AG10803 (cell line): ENCODE measurements at places on chromosomes 12 and 14.

GRCh38 chr14:94805680-94806288 lies 35.9 kb upstream of the GSC start:
- peak; percentile 71 for DNase-seq

DNA sequence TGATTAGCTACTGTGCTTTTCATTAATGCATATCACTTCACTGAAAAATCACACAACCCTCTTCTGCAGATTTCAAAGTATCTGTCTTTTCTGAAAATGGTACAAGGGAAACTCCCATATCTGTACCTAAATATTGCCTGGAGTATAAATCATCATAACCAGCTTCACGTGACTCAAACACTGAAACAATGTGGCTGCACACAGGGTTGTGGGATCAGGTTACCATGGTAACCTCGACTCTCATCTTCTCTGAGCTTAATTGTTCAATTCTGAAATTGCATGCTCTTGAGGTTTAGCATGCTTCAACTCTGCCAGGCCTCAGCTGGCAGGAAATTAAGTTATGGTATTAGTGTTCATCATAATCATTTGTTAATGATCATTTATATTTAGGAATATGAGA lies 77.5 kb upstream of the CPSF6 start:
- DNase-seq: peak; percentile 13

DNA sequence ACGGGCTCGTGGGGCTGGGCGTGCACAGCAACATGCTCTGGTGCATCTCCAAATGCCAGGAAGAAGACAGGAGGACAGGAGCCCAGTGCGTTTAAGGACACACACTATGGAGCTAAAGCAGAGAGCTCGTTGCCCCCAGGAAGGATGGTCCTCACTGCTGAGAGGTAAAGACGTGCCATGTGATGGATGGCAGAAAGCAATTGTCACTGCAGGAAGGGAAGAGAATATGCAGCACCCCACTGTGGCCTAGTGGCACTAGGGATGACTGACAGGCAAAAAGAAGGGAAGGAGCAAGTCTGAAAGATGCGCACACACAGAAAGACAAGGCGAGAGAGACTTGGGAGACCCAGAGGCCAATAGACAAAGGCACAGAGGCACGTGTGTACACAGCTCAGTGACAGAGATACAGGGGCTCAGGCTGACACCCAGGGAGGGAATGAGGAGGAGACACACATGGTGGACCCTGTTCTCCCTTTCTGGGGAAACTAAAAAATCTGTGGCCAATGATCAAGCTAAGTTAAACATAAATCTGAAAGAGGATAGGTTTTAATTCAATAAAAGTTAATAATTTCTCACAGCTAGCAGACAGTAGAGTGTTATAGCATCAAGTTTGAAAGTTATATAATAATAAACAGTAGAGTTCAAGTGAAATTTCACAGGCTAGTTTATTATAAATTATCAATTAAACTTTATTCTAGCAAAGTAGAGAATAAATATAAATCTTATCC lies 78.8 kb downstream of the CRACR2A start:
- no peak for DNase-seq

- no peak for DNase-seq
Measured at GRCh38 chr14:29895591-29896083, 32.0 kb downstream of the PRKD1 start.

GRCh38 chr12:120078868-120079267 lies 37.7 kb downstream of the RAB35 start:
- no peak for DNase-seq

DNA sequence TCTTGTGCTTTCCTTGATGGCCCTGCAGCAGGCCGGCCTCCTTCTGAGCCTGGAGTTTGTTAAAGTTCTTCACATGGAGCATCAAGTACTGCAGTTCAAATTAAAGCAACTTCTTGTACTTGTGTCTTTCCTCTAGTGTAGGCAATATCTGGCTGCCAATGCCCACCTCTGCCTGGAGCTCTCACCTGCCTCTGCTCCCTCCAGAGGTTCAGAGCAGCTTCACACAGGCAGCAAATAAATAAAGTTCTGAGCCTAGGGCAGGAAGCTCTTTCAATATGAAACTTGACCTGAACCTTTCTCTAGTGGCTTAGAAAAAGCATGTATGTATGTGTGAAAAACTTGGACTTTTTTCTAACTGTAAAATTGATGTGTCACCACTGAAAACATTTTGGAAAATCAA lies 65.9 kb downstream of the ITPR2 start:
- no peak for DNase-seq

DNA sequence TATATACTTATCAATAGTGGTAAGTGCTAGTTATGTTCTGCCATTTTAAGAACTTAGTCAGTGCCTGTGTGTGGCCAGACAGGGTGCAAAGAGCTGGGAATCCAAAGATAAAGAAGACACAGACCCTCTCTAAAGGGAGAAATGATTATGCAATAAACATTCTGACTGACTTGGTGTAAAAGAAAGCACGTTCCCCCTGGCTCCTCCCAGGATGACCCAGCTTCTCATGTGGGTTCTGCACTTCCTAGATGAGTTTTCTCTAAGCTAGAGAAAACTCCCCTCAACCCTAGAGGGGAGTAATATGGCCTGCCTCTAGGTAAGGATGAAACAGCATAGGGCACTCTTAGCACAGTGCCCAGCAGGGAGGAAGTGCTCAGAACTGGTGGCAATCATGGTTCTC lies 231.2 kb downstream of the VRK1 start:
- DNase-seq: no peak

DNA sequence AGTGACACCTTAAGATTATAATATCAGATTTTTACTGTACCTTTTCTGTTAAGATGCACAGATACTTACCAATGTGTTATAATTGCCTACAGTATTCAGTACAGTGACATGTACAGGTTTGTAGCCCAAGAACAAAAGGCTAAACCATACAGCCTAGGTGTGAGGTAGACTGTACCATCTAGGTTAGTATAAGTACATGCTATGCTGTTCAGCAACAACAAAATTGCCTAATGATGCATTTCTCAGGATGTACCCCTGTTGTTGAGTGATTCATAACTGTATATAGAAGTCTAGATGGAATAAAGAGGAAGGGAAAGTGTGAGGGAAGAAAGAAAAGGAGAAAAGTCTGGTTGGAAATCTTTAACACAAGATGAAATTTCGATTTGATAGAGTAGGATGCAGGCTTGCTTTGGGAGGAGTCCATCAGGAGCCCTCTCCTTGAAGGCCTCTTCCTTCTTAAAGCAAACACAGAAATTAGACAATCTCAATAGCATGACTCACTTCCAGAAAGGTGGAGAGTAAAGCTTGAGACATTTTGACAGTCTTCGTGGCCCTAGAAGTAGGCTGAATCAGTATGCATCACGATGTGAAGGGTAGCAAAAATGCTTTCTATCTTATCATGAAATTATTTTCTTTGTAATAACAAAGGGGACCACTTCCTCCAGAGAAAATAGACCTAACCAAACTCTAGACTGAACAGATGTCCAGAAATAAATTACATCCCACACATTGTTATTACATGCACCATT lies 191.5 kb downstream of the SYT1 start:
- no peak for DNase-seq

- peak; percentile 32 for DNase-seq
Measured at GRCh38 chr12:9951026-9951675, 19.0 kb upstream of the CLEC2A start.

DNA sequence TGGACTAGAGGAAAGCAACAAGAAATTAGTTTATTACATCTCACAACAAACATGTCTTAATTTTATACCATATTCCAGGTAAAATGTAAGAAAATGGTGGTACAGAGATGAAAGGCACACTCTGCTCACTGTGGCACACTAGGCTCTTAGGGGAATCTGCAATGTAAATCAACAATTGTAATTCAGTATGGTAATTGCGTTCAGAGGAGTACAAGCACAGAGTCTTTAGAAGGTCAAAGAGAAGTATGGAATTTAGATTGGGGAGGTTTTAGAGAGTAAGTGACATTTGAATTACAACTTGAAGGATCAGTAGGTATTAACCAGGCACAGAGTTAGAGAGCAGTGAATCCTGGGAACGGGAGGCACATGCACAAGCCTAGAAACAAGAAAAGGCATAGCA lies 694.0 kb upstream of the USP15 start:
- no peak for DNase-seq

DNA sequence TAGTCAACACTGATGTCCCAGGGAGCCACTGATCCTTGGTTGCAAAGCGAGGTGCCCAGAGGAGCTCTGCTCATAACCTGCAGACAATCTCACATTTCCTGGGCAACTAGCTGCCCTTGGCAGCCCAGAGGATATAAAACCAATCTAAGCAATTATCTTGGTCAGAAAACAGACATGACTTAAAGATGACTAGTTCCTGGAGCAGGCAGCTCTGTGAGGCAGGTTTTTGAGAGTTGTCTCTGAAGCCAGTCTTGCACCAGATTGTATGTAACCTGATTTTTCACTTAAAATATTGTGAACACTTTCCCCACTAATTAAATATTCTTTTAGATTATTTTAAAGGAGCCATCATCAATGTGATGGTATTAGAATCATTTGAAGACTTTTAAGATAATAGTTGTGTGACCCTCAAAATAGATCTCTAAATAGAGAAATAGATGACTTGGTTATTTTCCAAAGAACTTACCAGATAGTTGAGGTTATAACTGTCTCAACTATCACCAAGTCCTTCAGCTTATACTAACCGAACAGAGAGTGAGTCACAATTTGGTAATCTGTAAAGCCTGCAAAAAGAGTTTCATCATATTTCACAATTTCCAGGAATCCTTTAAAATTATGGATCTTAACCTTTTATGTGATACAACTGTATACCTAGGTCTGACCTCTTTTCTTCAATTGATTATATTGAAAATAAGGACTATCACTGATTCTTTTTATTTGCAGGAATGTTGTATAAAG lies 75.9 kb downstream of the LIN7A start:
- DNase-seq: peak; percentile 71

DNA sequence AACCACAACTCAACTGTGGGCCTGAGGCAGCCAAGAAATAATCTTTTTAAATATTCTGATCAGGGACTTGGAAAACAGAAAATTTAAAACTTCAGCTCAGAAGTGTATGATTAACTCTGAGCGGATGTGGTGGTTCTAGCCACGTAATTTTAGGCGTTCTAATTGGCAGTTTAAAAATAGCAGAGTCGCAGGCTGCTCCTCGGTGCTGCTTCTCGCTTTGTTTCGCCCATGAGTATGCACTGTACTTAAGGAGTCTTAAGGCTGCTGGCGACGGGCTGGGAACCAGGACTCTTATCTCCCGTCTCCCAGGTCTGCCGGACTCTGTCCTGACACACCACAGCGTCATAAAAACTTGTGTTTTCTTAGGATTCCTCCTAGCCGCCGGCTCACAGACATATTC lies 113.4 kb upstream of the PELI2 start:
- peak; percentile 81 for DNase-seq

DNA sequence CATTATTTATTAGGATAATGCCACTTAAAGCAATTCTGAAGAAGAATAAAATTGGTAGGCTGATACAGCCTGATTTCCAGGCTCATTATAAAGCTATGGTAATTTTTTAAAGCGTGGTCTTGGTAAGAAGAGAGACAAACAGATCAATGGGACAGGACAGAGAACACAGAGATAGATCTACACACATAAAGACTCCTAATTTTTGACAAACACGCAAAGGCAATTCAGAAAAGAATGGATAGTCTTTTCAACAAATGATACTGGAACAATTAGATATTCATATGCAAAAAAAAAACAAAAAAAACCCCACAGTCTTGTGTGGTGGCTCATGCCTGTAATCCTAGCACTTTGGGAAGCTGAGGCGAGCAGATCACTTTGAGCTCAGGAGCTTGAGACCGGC lies 25.9 kb upstream of the MEG3 start:
- no peak for DNase-seq

- DNase-seq: peak; percentile 51
Measured at GRCh38 chr12:27787559-27787958, 7.5 kb upstream of the MANSC4 start.

- no peak for DNase-seq
Measured at GRCh38 chr12:108116699-108117098, 12.4 kb upstream of the WSCD2 start.

- peak; percentile 74 for DNase-seq
Measured at GRCh38 chr12:53505086-53505485, 2.2 kb downstream of the NPFF start.

DNA sequence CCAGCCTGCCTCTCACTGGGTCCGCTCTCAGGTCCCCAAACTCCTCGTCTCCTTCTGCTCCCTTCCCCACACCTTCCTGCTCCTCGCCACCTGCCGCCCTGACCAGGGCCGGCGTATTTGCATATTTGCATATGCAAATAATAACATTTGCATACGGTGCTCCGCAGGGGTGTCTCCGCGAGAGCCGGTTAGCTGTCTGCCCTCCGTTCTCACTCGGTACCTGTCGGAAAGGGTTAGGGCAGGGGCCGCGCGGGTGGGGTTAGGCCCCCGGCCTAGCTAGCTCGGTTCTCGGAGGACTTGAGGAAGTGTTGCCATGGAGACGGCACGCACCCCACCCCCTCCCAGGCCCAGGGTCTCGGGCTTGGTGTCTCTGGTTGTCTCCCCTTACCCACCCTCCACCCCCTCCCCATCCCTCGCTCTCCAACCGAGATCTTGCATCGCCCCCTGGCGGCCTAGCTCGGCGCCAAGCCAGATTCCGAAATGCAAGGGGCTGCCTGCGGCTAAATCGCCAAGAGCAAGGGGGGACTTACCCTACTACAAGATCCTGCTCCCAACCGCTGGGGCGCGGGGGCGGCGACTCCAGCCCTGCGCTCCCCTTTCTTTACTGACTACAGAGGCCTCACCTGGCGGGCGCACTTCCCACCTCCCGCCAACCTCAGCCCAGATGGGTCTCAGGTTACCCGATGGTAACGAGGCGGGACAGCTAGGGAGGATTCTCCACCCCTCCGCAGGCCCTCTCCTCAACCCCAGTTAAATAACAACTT lies 8.1 kb downstream of the STAC3 start:
- no peak for DNase-seq

DNA sequence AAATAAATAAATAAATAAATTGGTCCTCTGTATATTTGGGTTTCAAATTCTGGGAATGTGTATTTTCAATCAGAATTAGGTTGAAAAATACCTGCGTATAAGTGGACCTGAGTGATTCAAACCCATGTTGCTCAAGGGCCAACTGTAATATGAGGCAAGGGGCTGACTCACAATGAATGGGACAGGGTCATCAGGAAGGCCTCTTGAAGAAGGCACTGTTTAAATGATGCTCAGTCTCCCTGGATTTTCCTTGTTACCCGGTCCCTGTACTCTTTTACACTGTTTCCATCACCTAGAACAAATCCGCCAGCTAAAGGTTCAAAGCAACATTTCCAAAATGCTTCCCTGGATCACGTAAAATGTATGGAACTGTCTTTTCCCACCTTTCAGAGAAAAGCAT lies 3.8 kb downstream of the PSMB5 start:
- no peak for DNase-seq

- DNase-seq: no peak
Measured at GRCh38 chr12:67239061-67239460, 30.1 kb upstream of the CAND1 start.

DNA sequence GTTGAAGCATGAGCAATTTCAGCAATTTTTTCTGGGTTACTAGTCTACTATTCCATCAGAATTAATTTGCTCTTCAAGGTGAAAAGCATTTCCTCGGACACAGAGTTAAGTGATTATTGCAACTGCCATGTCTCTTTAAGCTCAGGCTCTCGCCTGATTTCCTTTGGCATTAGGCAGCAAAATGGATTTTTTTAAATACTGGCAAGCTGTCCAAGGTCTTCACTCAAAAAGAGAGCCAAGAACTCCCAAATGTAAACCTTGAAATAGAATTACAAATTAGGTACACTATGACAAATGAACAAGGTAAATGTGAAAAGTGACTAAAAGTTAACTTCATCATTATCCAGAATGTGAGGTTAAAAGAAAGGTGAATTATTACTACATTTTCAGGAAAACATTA lies 111.9 kb downstream of the GARIN6 start:
- DNase-seq: no peak

GRCh38 chr14:75311356-75311755 lies 32.7 kb downstream of the FOS start:
- no peak for DNase-seq

- DNase-seq: no peak
Measured at GRCh38 chr14:28764257-28765160, 2.1 kb upstream of the FOXG1 start.
